Left renal pelvis (tissue), 4 donors: ENCODE measurements at places on chromosomes 6 and 20. TPM values are rescaled to one million over a fixed set of nuclear protein-coding genes. Genes with fewer than 3 reads are reported as not detected.

- DNase-seq = no peak
These were observed 59.9 kb upstream of the PMEPA1 start for GRCh38 chr20:57769756-57770155.

GRCh38 chr20:47784599-47785310 is 526 bp downstream of the SULF2 start:
- DNase-seq = no peak

DNA sequence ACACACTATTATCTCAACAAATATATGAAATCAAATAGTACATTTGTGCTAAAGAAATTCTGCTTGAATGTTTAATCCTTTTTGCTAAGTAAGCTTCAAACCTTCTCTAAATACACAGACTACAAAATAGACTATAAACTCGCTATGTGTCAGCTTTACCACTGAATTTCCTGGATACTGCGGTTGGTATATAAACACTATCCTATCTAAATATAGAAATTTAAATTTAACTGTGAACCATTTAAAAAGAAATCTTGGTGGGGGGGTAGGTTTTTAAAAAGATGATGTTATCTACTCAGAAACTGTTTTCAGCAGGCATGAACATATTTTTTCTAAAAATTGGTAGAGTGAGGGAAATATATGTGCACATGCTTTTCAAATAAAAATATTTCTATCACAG is 306.5 kb upstream of the RUNX2 start:
- DNase-seq = no peak

- DNase-seq = no peak
These were observed 39.3 kb downstream of the DTNBP1 start for GRCh38 chr6:15623276-15624116.

DNA sequence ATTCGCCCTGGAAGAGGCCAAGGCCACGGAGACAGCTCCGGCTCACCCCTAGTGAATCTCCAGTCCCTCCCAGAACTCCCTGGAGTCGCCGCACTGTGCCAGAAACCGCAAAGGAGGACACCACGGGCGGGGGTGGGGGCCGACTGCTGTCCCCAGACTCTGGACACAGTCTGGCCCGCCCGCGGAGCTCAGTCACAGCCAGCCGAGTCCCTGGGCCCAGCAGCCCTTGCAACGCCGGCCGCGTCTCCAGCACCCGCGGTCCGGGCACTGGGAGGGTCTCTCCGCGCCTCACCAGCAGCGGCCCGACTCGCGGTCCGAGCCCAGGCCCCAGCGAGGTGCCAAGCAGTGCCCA is 518 bp downstream of the PEX6 start:
- DNase-seq = no peak

- DNase-seq = no peak
These were observed at the start of gene GMPR for GRCh38 chr6:16238057-16238962. GMPR (plus strand) TSS chr6:16238587; CDS start chr6:16238694, 107 bp downstream.

- DNase-seq = no peak
These were observed 11.6 kb upstream of the MOXD1 start for GRCh38 chr6:132412656-132413498.

DNA sequence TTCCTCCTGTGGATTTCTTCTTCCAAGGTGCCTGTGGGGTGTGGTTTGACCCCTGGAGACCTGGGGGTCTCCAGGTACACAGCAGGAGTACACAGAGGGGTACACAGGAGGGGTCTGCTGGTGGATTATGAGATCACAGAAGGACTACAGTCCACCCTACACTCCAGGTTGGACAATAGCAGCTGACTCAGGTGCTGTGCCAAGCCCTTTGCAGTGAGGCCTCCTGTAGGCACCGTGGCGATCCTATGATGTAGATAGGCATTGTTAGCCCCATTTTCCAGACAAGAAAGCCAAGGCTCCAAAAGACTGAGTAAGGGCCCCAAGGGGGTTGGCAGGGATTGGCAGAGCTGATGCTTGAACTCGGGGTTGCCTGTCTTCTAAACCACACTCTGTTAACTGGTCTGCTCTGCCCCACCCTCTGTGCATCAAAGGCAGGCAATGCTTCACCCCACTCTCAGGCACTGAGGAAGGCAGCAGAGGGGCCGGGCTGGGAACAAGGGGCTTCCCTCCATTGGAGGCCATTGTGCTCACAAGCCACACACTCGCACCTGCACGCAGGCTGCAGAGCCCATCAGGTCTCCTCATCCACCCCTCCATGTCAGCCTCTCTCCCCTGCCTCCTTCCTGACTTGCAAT is 77.5 kb upstream of the SIRPA start:
- no peak for DNase-seq

- no peak for DNase-seq
These were observed 8.6 kb downstream of the NKX2-2 start for GRCh38 chr20:21505161-21505809.

- no peak for DNase-seq
These were observed 200.9 kb upstream of the EYA4 start for GRCh38 chr6:133040094-133040802.

- DNase-seq = no peak
These were observed 16.8 kb upstream of the CHRNA4 start for GRCh38 chr20:63377951-63378381.

GRCh38 chr6:70394518-70395300 is 18.6 kb upstream of the FAM135A start:
- DNase-seq = no peak

GRCh38 chr6:81487489-81487888 is 265.0 kb downstream of the TENT5A start:
- DNase-seq = no peak

GRCh38 chr6:35493307-35493983 is 3.4 kb downstream of the TEAD3 start:
- DNase-seq = no peak

DNA sequence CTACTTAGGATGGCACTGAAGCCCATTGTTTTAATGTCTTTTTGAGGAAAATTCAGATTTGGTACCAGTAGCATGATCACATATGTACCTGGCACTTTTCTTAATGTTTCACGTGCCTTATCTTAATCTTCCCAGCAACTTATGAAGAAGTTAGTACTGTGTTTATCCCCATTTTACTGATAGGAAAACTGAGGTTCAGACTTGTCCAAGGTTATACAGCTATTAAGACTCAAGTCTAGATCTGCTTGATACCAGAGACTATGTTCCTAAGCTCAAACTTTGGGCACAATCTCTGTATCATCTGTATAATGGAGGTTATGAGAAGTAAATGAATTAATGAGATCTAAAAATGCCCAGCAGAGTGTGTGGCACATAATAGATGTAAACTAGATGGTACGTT is 179.7 kb upstream of the SUPT3H start:
- no peak for DNase-seq

Gene HUS1B
- 0.29 TPM for polyA plus RNA-seq

Gene SNAP25
- 9.6 TPM for polyA plus RNA-seq

Gene OR2J3
- not detected for polyA plus RNA-seq

Gene CCR6
- not detected for polyA plus RNA-seq
